Endodermal cell (in vitro differentiated cells): ENCODE measurements at places on chromosomes 16 and 17.

- no peak for DNase-seq
Measured at GRCh38 chr16:86320237-86320595, 190.1 kb upstream of the FOXF1 start.

DNA sequence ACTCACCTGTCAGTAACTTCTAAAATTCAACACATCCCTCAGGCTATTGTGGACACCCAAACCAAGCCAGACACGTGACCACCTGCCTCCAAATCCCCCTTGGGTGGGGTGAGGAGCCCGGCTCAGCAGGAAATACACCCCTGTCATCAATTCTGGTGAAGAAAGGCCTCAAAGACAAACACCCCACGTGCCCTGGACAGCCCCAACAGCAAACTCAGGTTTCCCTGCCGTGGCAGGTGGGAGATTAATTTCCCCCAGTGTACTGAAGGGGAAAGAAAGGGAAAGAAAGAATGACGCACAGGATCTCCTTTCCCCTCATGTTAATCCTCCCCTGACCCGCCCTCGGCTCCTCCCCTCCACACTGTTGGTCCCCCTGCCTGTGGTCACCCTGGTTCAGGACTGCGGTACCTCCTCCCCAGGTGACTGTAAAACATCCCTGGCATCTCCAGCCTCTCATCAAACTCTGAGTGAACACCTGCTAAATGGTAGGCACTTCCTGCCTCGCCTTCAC is 98.3 kb downstream of the ZNF423 start:
- DNase-seq, result peak; percentile 80

GRCh38 chr17:10843811-10844210 is 5.9 kb upstream of the PIRT start:
- peak; percentile 72 for DNase-seq

GRCh38 chr17:38730526-38731379 is 612 bp downstream of the CISD3 start:
- peak; percentile 88 for DNase-seq

- DNase-seq, result no peak
Measured at GRCh38 chr16:52498328-52499059, 48.4 kb downstream of the TOX3 start.

- no peak for DNase-seq
Measured at GRCh38 chr17:37158290-37158689, 209.5 kb downstream of the AATF start.

DNA sequence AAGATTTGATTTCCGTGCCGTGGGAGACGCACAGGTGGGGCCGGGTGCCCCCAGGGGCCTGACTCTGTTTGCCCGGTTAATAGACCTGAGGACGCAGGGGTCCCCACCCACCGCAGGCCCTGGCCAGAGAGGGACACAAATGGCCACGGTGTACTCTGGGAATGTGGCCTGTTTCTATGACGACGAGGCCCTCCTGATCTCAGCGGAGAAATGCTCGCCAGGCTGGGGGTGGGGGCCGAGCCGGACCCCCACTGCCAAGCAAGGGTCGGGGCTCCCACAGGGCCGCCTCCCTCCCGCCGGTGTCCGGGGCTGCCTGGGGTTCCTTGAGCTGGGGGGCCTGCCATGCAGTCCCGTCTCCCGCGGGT is 24.5 kb upstream of the C1QTNF8 start:
- DNase-seq, result no peak

DNA sequence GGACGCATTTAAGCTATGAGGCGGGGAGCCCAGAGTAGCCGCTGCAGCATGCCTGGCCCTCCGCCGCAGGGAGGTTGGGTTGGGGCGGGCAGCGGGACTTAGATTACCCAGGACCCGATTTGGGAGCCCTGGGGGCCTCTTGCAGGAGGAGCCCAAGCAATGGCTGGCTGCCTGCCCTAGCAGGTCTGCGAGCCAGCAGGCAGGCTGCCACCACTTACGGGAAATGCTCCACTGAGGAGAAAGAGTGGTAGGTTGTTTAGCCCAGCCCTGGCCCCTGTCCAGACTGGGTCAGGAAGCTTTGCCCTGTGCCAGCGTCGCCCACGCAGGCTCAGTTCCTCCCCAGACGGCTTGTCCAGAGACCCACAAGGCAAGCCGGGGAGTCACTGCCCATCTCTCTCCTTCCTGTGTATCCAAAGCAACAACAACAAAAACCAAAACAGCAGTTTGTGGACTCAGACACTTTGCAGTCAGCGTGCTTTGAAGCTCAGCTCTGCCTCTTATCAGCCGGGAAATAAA is 10.3 kb upstream of the TVP23A start:
- DNase-seq, result peak; percentile 55

DNA sequence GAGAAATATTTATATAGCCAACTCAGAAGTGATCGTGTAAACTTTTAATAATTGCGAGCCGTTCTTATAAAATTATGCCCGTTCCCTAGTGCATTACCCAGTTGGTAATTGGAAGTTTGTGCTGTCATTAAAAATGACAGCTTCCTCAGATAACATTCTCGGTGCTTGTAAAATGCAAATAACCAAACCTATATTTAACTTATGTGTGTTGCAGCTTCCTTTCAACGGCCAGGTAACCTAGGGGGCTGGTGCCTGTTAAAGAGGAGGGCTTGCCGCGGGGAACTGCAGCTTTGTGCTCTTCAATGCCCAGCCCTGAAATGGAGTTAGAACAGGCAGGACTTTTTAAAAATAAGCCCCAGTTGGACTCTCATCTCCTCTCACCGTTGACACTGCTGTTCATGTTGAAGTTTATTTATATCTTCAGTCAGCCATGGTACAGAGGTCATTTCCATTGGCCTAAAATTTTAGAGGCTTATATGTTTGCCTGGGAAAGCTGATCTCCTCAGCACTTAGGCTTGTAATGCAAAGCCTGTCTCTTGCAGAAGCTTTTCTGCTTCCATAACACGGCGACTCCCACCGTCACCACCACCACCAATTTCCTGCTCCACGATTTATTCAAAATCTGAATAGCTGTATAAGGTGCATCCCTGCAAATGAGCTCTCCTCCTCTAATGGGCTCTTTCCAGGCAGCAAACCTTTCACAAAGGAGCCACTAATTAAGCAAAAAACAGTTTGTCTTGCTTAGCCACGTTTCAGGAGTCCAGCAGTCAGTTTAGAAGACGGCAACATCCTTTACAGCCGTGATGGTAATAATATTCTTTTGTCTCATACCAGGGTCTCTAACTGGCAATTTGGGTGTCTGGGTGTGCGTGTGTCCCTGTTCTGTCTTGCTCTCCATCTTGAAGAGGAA is 74.7 kb downstream of the RPA1 start:
- DNase-seq, result no peak

GRCh38 chr16:47887496-47887895 is 268.3 kb downstream of the ABCC12 start:
- DNase-seq, result peak; percentile 81

- peak; percentile 72 for DNase-seq
Measured at GRCh38 chr17:48601539-48602425, 3.0 kb downstream of the HOXB6 start.

- no peak for DNase-seq
Measured at GRCh38 chr16:74603848-74604247, 3.1 kb downstream of the GLG1 start.

DNA sequence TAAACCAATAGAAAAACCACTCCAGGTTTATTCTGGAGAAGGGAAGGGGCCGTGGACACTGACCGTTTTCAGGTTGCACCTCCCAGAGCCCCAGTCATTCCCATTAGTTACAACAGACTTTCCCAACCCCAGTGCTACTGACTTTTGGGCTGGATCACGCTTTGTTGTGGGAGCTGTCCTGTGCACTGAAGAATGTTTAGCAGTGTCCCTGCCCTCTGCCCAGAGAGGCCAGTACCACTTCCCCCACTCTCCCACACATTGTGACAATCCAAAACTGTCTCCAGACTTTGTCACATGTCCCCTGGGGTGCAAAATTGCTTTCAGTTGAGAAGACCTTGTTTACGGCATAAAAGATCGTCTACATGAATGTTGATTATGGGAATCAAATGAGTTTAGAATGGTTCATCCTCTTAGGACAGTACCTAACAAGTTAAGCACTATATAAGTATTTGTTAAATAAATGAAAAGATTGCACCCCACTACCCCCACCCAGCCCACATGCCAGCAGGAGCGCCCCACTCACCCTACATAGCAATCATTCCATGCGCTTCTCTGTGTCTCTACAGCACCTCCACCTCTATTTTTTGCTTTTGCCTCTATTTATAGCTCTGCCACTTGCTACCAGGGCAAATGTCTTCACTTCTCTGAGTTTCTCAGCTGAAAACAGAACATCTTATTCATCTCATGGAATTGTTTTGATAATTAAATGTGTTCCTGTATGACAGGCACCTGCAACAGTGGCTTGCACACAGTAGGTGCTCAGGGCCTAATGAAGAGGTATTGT is 104.9 kb downstream of the AXIN2 start:
- no peak for DNase-seq

GRCh38 chr17:36931096-36931696 is 6.1 kb upstream of the LHX1 start:
- peak; percentile 58 for DNase-seq

DNA sequence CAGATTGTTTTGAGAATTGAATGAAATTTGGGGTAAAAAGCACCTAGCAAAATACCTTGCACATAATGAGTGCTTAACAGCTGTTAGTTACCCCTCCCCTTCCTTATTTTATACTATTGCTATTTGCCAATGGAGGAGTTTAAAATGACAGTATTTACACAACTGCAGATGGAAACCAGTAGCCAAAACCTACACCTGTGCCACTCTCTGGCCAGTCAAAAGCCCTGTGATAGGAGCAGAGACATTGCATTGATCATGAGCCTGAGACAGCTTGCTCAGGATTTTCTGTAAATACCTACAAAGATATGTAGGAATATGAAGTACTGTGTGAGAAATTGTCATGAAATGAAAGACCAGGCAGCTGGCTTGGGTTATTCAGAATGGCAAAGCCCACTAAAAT is 115.3 kb upstream of the HLF start:
- no peak for DNase-seq

- DNase-seq, result no peak
Measured at GRCh38 chr17:27282054-27282551, 11.8 kb upstream of the WSB1 start.

GRCh38 chr17:56678249-56679114 is 85.0 kb downstream of the NOG start:
- DNase-seq, result peak; percentile 76

GRCh38 chr16:64808474-64808873 is 313.4 kb downstream of the CDH11 start:
- no peak for DNase-seq

DNA sequence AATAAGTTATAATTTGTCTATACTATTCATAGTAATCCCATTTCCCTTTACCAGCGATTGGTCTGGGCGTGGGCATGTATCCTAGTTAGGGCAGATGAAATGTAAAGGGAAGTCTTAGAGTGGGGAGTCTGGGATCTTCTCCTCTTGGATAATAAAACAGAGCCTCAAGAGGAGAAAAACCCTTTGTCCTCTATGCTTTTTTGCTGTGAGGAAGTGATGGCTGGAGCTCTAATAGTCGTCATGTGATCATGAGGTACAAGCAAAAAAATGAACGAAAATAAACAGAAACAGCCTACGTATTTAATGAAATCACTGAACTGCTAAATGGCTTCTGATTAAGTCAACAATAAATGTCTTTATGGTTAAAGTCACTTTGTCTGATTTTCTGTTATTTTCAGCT is 26.8 kb downstream of the EFCAB5 start:
- no peak for DNase-seq

DNA sequence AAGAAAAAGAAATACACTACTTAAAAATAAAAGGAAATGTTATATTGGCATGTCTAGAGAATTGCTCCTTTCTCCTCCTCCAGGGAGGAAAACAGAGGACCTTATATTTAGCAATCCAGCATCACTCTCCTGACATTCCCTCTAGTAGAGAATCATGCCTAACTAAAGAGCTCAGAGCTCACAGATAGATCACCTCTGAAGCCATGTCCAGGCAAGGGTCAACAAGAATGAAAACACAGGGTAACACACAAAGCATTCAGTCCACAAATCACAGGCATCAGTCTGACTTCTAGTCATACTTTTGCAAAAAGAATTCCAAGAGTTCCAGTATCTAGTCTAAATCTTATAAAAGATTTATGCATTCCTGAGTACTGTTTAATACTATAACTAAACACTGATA is 4.4 kb upstream of the HASPIN start:
- no peak for DNase-seq

DNA sequence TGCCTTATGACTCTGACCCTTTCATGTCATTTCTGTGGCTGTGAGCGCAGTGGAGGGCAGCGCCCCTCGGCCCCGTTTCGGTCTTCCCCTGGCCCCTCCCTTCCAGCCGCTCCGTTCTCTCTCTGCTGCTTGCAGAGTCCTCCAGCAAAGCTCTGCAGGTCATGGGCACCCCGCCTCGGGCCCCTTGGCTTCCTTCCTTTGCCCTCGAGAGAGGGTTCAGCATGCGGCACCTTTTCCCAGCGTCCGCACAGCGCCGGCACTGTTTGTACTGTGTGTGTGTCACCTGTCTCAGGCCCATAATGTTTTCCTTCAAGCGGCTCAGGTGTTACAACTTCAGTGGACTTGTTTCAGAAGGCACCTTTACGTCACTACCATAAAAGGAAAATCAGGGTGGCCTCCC is 98.5 kb downstream of the RAP1GAP2 start:
- DNase-seq, result peak; percentile 53

DNA sequence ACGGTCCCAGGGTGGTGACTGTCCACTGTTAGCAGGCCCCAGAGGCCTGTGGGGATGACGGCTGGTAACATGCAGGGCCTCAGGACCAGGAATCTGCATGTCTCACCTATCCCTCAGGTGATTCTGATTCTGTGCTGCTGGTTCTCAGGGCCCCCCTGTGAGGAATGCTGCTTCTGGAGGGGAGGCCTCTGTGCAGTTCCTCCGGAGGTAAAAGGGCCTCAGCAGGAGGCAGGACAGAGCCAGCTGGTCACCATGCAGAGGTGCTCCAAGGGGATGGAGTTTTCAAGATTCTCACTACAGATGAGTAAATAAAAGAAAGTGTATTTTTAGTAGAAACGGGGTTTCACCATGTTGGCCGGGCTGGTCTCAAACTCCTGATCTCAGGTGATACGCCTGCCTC is 33.8 kb downstream of the CLEC16A start:
- DNase-seq, result no peak

GRCh38 chr16:17420816-17421215 is 49.9 kb downstream of the XYLT1 start:
- no peak for DNase-seq

DNA sequence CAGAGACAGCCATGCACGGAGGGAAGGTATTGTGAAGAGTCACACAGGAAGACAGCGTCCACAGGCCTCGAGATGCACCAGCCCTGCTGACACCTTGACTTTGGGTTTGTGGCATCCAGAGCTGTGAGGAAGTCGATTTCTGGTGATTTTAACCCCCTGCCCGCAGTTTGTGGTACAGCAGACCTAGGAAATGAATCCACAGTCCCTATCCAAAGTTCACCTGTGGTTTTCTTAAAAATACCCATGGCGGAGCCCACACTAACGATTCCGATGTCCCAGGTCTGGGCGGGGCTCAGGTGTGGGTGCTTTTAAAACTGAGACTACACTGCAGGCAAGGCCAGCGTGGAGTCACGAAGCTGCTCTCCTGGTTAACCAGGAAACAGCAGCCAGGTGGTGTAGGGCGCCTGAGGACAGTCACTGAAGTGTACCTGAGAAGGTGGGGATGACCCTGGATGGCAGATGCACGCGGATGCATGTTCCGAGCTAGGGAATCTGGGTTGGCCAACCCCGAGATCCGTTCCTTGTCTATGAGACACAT is 14.4 kb upstream of the MEAK7 start:
- DNase-seq, result no peak
